ENCODE measurements at places on chromosomes 1 and 21.

- DNase-seq = no peak
Measured at GRCh38 chr1:157231846-157232525, 93.8 kb upstream of the ETV3 start.

- no peak for DNase-seq
Measured at GRCh38 chr1:20377516-20378270, 87.0 kb downstream of the VWA5B1 start.

DNA sequence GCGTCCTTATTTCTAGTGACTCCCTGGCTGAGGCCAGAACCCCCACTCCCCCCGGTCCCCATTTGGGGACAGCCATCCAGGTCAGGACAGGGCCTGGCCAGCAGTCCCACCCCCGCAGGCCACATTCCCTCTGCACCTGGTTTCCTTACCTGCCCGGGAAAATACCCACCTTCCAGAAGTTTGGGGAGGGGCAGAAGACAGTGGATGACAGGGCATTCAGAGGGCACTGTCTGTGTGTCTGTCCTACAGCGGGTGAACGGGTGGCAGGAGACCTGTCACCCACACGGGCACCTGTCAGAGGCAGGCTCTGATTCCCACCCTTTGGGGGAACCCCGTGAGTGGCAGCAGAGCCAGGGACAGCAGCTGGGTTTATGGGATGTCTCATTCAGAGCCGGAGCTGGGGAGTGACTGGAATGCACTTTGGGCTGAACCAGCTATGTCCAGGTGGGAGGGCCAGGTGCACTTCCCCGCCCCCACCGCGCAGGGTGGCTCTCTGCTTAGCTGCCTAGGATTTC, 2.0 kb downstream of the ARHGEF16 start:
- no peak for DNase-seq

- no peak for DNase-seq
Measured at GRCh38 chr1:157700305-157700704, 264 bp downstream of the FCRL3 start.

DNA sequence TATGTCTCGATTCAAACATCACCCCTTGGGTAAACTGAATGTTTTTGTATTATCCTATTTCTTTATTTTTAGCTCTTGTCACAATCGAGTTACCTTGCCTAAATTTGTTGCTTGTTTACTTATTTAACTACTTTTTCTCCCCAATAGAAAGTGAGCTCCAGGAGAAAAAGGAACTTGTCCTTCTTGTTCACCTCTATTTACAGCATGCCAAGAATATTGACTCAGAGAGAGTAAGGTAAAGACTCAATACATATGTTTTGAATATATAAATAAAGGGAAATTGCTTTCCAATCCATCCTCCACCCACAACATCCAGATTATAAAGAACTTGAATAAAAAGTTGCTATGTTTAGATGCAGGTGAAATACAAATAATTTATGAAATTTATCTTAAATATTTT, 107.3 kb upstream of the PDC start:
- no peak for DNase-seq

GRCh38 chr1:150065184-150065871, 2.2 kb upstream of the VPS45 start:
- DNase-seq = no peak

- peak; percentile 9 for DNase-seq
Measured at GRCh38 chr1:206606867-206607266, 5.4 kb downstream of the EIF2D start.

DNA sequence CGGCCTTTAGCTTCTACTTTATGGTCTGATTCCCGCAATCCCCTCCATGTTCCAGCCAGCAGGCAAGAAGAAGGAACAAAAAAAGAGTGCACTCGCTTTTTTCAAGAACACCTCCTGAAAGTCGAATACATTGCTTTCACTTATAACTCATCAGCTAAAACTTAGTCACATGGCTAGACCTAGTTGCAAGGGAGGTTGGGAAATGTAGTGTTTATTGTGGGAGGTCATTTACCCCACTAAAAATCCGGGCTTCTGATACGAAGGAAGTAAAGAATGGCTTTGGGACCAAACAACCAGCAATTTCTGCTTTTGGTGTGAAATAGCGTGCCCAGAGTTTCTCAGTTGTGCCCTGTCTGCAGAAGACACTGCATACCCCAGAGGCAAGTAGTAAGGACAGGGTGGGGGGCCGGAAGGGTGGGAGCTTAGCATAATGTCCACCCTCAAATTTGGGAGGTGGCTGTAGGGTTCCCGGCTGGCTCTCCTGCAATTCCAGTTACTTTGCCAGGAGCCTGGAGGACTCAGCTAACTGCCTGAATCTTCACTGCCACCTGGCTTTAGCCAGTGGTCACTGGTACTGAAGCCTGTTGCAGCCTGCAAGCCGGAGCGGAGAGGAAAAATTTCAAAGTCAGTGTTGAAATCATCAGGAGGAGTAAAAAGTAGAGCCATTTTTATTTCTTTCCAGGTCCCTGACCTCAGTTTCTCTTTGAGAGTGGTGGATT, 57.7 kb upstream of the F3 start:
- DNase-seq = no peak

DNA sequence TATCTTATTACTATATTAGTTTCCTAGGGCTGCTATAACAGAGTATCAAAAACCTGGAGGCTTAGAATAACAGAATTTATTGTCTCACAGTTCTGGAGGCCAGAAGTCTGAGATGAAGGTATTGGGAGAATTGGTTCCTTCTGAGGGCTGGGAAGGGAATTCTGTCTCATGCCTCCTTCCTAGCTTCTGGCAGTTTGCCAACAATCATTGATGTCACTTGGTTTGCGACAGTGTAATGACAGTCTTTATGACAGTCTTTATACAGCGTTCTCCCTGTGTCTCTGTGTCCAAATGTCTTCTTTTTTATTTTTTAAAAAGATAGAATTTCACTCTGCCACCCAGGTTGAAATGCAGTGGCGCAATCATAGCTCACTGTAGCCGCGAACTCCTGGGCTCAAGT, 15.8 kb upstream of the CENPF start:
- no peak for DNase-seq

DNA sequence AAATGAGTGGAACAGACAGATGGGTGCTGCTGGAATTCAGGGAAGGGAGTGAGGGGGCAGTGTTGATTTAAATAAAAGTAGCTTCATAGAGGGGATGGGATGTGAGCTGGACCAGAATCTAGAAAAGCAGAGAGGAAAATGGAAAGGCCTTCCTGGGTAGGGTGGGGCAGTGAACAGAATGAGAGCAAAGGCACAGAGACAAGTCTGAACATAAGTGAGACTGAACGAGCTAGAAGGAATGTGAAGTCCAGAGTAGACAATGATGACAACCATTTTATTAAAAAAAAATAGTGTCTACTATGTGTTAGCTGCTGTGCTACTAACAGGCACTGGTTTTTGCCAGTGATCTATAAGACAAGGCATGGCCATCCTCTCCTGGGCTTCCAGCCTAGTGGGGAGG, 36.0 kb downstream of the ELK4 start:
- no peak for DNase-seq

GRCh38 chr1:208885060-208885459, 640.9 kb upstream of the PLXNA2 start:
- DNase-seq = no peak

GRCh38 chr1:71521655-71522264, 440.9 kb upstream of the ZRANB2 start:
- peak; percentile 0 for DNase-seq

DNA sequence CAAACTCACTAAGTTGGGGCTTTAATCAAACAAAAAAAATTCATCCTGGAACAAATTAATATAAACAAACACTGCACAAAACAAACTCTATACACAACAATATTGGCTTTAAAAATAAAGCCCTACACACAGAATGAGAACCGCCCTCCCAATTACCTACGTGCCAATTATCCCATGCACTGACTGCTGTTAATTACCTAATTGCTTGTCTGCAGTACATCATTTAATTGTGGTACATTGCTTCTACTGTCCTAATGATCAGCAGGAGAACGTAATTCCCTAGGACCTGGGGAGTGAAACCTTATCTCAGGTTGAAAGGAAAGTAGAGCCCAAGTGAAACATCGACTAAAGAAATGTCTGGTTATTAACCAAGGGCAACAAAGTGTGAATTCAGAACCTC, 364.5 kb downstream of the KCNH1 start:
- DNase-seq = no peak

- DNase-seq = no peak
Measured at GRCh38 chr1:52157582-52157981, 15.7 kb downstream of the ZFYVE9 start.

GRCh38 chr1:216604771-216605170, 118.5 kb downstream of the ESRRG start:
- DNase-seq = peak; percentile 24

- no peak for DNase-seq
Measured at GRCh38 chr1:87535551-87535950, 206.9 kb downstream of the LMO4 start.

DNA sequence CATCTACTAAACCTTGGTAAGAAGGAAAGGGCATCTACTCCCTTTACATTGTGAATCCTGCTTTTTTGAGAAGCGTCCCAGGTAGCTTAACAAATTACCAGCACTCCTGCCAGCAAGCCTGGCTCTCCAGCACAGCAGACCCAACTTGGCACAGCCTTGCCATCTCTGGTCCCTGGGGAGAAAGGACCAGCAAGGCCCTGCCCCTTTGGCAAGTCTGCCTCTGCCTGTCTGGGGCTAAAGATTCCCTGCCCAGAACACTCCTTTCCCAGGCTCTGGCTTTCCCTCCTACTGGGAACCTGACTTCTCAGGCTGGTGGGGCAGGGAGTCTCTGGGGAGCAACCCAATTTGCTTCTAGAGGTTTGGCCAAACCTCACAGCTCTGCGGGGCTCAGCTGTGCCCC, 68.5 kb downstream of the ATP2B4 start:
- DNase-seq = peak; percentile 47

DNA sequence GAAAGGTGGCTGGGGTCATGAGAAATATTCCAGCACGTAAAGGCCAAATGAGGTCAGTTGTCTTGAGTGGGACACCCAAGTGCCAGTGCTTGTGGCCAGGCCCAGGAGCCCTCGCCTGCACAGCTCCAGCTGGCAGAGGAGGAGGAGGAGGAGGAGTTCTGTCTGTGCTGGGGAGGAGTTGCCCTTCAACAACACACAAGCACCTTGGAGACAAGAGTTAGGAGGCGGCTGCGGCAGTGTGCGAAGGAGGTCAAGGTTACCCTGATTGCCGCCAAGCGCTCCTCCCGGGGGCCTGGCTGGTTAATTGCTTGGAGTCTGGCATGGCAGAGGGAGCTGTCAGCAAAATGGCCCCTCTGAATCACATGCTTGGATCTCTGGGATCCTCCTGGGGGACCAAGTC, 45.1 kb downstream of the GRIK3 start:
- no peak for DNase-seq

DNA sequence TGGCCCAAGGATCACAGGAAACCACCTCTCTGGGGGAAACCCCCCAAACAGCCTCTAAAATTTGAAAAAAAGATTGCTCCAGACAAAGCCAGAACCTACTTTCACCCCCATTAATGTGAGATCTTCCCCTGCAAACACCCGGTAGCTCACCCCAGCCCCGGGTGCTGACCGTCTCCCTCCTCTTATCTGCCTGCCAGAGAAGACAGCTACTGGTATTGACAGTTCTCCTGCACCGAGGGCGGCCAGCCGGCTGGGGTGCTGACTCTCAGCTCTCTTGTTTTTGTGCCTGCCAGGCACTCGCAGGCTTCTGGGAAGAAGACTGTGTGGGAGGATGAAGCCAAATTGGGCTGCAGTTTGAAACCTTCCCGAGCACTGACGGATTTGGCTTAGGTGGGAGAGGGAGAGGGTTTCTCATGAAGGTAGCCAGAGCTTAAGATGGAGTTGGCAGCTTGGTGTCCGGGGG, 48.2 kb downstream of the RASSF5 start:
- DNase-seq = no peak

- DNase-seq = peak; percentile 56
Measured at GRCh38 chr1:223631956-223632355, 33.5 kb downstream of the CAPN8 start.

- no peak for DNase-seq
Measured at GRCh38 chr1:14954210-14954609, 199.3 kb upstream of the TMEM51 start.

DNA sequence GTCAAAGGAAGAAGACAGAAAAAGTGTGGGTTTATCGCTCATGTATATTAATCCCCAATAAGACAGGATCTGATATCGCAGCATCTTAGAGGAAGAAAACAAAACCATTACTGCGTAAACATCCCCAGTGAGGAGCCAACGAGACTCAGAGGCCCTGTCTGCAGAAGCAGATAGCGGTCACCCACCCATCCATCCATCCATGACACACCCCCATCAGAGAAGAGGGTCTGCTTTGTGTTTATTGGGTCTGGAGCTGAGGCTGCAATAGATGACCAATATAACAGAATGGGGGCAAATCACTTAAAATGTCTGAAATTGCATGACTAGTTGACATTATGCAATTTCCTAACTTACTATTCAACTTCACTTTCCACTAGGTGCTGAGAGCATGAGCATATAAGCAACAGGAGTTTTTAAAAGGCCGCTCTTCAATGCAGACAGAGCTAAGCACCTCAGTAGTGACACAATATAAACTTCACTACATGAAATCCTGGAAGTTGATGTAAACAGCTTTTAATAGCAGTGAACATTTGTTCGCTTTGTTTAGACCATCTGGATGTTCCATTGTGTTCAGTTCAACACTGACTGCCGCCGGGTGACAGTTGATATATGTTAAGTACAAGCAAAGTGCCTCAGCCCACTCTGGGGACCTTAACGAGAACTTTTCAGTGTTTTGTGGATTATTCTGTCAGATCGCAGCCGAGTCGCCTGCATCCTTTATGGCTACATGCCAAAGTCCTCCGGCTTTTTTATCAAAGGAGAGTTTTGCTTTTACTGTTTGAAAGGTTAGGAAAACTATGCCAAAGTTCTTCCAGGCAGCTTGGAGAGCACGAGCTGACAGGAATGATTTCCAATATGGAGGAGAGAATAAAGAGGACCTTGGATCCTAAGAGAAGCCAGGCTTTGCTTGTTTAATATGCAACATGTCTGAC, 167.5 kb downstream of the ZNF281 start:
- peak; percentile 3 for DNase-seq

GRCh38 chr1:8120693-8121260, 94.7 kb upstream of the ERRFI1 start:
- DNase-seq = no peak

GRCh38 chr1:2381741-2382620, 9.4 kb downstream of the MORN1 start:
- no peak for DNase-seq

DNA sequence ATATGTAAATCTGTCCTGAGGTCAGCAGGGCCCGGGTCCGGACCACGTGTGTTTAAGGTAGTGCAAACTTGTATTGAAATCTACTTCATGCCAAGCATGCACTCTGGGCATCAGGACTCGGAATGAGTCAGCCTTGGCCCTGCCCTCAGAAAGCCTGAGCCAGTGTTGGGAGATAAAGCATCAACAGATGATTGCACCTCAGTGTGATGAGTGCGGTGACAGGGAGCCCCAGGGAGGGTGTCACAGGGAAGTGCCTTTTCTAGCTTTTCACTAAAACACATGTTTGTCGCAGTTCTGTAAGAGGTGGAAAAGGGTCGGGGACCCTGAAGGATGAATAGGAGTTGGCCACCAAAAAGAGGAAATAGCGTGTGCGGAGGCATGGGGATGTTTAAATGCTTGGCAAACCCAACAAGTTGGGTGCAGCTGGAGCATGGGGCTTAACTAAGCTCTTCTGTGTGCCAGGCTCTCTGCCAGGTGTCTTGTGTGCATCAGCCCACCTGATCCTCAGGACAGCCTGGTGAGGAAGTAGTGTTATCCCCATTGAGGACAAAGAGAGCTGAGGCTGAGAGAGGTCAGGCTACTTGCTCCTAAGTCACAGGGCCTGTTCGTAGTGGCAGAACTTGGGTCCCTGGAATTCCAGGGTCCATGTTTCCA, 48.2 kb upstream of the EPB41 start:
- no peak for DNase-seq

GRCh38 chr1:76303340-76303717, 228.8 kb downstream of the ST6GALNAC3 start:
- no peak for DNase-seq
